Sigmoid colon (tissue), 7 donors: ENCODE measurements at places on chromosomes 13 and 19. TPM values are rescaled to one million over a fixed set of nuclear protein-coding genes. Genes with fewer than 3 reads are reported as not detected.

The CGB3 gene
- total RNA-seq = not detected

The TPTE2 gene
- total RNA-seq = 0.99 TPM

The PRR19 gene
- total RNA-seq = not detected

The NLRP11 gene
- not detected for total RNA-seq

The ADAMTSL5 gene
- total RNA-seq = 2.6 TPM

The KLK12 gene
- not detected for total RNA-seq

The NBEA gene
- 47.6 TPM for total RNA-seq

The SMIM44 gene
- not detected for total RNA-seq

The SIRT6 gene
- 23.5 TPM for total RNA-seq

The HCST gene
- not detected for total RNA-seq

The MISP gene
- not detected for total RNA-seq

The FOSB gene
- total RNA-seq = 1.1 TPM

The GNG7 gene
- total RNA-seq = 1.8 TPM
